Stimulated activated CD8-positive, alpha-beta memory T cell treated with anti-CD3 and anti-CD28 coated beads, Interleukin-4, amount 100 ng/mL, for 1 hour (primary cell): ENCODE measurements at places on chromosomes 7 and 10.

DNA sequence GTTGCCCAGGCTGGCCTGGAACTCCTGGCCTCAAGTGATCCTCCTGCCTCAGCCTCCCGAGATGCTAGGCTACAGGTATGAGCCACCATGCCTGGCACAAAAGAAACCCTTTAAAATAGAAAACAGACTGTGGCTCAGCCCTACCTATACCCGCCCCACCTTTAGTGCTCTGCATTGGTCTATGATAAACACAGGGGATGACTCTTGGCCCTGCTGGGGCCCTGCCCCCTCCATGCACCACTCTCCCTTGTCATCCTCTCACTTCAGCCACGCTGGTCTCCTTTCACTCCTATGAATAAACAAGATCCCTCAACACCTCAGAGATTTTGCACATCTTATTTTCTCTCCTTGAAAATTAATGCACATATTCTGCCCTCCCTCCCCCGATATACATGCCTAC is 251.4 kb upstream of the KLF14 start:
- DNase-seq: no peak

- DNase-seq: no peak
These were observed 283.0 kb downstream of the HDAC9 start for GRCh38 chr7:18778594-18778993.

DNA sequence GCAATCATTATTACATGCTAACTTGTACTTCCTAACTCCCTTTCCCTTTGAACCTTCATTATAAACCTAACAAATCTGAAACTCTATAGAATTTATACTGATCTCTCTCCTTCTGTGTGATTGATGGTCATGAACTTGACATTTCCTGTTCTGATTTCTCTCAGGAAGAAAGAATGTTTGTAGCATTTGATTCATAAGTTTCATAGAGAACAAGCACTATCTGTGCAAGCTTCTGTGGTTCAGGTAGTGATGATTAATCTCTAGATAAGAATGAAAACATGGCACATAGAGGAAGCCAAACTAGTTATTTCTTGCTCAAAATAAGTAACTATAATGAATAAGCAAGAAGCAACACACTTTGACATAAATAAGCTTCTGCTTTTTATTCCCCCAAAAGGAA is 34.2 kb downstream of the TFPI2 start:
- no peak for DNase-seq

- DNase-seq: no peak
These were observed 16.2 kb downstream of the KIFBP start for GRCh38 chr10:69004821-69005220.

DNA sequence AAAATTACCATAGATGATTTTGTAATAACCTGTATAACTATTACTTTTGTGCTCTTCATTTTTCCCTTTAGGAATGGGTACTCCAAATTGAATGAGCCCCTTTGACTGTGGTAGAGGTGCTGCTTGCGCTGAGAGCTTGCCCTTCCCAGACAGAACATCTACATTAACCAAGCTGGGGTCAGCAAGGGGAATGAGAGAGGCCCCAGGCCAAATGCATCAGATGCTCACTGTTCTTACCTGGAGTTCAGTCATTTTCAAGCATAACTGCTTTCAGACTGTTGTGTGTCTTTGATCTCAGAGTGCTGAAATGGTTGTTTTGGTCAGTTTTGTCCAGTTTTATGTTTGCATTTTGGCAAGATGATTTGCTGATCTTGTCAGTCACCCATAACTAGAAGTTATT is 7.6 kb upstream of the STN1 start:
- no peak for DNase-seq
